ENCODE measurements at places on chromosomes 16 and 17.
A peak's percentile ranks its signal among the peaks of the same experiment; 100 is the strongest.

DNA sequence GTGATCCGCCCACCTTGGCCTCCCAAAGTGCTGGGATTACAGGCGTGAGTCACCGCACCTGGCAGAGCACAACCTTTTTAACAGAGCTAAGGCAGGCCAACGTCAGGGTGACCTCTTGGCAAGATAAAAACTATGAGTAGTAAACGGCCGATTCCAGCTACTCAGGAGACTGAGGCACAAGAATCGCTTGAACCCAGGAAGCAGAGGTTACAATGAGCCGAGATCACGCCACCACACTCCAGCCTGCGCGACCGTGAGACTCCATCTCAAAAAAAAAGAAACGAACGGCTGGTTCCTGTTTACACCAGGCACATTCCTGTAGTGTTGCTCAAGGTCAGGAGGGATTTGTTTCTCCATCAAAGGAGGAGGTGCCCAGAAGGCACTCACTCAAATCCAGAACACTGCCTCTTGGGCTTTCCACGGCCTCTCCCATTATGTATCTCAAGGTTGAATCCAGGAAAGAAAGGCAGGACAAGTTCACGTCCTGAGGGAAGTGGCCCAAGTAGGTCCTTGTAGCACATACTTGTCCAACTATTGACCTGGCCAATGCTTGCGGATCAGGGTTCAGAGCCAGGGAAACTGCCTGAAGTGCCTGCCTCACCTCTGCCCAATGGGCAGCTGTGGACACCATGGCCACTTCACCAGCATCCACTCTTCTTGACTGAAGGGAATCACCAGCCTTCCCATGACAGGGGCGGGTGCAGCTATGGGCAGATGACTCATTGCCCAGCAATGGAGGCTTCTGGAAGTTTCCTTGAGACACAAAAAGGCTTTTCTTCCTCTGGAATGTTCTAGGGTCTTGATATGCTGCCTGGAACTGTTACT is 13.5 kb downstream of the KNOP1 start:
- DNase-seq: no peak

GRCh38 chr17:71084219-71084618 is 914.9 kb downstream of the KCNJ2 start:
- DNase-seq: no peak

DNA sequence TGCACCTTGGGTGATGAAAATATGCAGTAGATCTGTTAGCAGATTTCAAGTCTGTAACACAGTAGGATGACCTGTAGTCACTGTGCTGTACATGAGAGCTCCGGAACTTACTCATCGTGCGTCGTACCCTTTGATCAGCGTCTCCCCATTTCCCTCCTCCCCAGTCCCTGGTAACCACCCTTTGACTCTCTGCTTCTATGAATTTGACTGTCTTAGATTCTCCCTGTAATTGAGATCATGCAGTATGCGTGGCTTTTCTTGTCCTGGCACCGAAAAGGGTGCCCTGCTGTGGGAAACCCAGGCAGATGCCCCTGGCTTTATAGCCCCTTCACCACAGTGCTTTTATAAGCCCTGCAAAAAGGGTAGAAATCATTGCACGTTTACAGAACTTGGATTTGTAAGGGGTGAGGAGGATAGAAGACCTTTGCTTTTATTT is 20.5 kb downstream of the CLEC16A start:
- peak; percentile 47 for DNase-seq

DNA sequence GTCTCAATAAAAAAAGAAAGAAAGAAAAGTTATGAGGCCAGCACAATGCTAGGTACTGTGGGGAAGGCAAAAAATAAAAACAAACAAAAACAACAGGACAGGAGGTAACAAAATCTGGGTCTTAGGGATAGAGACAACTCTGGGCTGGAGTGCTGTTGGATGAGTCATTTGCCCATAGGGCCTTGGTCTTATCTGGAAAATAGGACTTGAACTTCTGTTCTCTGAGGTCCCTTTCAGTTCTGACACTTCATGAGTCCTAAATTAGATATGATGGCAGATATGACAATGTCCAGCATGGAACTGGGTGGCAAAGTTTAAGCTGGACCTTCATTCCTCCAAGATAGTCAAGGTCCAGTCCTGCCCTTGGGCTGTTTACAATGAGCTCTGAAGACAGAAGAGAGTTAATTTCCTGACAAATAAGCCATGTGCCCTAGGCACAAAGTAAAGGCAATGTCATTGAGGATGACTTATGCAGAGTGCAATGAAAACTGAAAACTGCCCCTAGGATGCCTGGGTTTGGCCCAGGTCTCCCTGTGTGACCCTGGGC is 8.9 kb upstream of the HDAC5 start:
- no peak for DNase-seq

DNA sequence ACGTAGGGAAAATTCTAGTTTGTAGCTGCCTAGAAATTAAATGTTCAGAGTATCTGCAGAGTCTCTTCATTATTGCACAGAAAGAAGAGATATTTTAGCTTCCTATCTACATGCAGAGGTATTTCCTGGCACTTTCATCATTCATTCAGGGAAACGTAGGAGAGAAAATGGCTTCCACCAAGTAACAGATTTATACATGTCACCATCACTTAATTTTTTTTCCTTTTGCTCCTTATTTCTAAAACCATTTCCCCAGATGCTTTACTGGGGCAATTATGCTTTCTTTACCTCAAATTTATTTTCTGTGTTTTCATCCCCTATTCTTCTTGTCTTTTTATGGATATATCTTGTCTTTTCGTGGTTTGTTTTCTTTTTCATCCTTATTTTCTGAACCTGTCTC is 18.5 kb downstream of the ATP6V0A1 start:
- DNase-seq: no peak

DNA sequence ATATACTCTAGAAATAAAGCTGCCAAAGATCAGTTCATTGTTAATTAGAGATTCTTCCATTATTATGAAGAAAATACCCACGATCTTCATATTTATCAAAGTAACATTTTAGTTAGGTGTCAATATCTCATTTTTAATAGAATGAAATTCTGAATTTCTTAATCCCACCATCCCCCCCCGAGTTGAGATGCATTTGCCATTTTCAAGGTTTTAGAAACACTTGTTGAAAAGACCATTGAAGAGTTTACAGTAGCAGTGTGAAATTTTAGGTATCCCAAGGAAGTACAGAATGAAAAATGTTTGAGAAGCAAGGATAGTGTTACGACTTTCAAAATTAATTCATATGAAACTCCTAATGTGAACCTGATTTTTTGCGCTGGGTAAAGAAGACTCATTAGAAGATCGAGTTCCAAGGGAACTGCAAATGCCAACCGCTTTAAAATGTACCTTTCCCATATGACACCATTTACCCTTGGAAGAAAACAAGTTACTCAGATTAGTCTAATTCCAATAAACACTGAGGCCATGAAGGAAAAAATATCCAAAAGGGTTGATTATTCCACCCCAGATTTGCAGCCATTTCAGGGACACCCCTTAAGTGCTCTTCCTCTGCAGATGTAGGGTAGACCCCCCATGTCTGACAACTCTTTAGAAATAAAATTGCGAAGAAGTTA is 731 bp downstream of the IKZF3 start:
- no peak for DNase-seq

DNA sequence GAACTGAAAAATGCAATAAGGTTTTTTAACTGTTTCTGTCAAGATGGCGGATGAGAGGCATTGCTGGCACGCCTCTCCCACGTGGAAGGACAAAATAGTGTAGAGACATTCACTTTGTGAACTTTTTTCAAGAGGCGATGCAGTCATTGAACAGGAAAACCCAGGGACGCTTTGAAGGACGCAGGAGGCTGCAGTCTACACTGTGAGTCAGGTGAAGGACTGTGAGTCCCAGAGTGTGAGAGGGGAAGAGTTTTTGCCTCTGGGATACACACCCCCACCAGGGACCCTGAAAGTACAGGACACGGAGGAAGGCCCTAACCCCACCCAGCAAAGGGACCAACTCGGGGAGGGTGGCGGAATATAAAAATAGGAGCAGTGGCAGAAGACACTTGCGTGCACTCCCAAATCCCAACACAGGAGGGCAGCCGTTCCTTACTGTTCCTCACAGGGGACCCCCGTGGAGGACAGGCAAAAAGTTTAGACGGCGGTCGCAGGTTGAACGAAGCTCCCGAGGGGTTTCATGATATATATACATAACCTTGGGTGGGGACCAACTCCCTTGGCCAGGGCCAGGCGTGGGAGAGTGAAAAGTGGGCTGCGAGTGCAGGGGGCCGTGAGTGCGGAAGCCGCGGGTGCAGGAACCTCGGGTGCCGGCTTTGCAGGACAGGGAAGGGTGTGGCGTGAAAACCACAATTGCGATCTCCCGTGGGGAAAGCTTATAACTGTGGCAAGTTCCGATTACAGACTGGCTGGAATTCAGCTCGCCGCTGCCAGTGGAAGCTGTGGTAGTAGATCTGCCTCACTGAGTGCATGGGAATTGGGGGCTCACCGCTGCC is 82.0 kb upstream of the ALOX12 start:
- peak; percentile 76 for DNase-seq

DNA sequence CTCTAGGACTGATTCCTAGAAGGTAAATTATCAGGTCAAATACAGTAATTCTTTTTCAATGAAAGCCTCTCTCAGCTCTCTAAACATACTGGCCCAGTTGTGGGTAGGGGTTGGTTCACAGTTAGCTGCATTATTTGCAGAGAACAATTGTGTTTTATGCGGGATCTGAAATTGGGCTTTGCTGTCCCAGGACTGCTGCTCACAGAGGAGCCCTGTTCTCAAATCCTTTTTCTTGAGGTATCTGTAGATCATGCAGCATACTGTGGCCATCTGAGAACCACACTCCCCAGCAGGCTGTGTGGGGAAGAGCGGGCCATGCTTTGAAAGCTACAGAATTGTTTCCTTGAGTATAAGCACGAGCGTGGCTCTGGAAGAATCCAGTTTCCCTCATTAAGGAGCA is 17.5 kb downstream of the MTHFSD start:
- no peak for DNase-seq

DNA sequence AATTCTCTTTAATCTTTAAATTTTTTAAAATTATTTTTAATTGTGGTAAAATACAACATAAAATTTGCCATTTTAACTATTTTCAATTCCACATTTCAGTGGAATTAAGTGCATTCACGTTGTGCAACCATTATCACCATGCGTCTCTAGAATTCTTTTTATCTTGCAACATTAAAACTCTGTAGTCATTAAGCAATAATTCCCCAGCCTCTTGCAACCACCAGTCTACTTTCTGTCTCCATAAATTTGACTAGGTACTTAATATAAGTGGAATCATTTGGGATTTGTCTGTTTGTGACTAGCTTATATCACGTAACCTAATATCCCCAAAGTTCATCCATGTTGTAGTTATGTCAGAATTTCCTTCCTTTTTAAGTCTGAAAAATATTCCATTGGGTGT is 79.1 kb downstream of the TAOK1 start:
- no peak for DNase-seq

DNA sequence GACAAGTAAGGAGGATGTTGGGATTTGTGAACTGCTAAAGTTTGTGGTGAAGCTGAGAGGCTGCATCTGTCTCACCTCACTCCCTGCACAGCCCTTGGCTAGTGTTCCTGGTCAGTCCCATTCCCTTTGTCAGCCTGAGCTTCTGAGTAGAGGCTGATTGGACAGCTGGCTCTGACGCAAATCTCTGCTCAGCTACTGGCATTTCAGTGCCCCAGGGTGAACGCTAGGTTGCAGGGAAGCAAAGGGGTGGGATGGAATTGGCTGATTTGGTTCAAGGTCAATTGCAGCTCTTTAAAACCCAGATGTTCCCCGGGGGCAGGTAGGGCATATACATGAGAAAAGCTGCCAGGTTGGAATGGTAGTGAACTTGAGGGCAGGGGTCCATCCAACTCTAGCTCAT is 23.1 kb upstream of the CNOT1 start:
- no peak for DNase-seq

DNA sequence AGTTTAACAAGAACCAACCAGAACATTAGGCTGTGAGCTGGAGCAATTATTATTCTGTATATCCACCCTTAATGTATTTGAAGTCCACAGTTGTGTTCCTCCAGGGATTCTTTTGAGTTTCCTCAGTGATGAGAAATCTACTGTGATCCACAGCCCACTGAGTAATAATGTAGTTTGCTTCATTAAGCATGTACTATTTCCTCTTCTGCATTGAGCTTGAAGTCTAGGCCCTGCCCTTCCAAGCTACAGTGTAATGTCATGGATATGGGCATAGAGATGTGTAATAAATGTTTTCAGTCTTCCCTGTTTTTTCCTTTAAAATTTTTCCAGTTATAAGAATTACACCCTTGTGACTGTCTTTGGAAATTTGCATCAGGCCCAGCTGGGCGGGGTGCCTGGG is 36.4 kb upstream of the SLC12A3 start:
- DNase-seq: no peak

GRCh38 chr16:78985716-78986605 is 614.6 kb downstream of the MAF start:
- DNase-seq: no peak

DNA sequence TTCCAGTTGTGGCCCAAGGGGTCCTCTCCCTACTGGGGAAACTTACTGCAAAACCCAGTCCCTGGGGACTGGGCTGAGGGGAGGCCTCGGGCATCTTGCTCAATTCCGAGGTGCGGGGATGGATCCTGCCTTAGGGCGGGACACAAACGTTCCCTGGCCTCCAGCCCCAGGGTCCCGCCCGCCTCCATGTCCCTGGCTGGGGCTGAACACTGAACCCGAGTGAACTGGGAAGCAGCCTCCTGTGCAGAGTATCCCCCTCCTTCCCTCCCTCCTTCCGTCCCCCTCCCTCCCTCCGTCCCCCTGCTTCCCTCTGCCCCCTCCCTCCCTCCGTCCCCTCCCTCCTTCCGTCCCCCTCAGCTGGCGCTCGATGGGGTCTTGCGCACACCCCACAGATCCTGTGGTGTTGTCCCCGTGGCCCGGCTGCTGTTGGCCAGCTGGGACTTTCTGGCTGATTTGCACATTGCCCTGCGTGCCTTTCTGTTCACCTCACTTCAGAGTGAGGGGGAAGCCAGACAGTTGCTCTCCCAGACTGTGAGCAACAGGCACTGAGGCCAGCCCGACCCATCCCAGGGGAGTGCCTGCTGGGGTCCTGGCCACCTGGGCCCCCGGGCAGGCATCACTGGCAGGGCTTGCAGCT is 5.5 kb downstream of the TRAF7 start:
- no peak for DNase-seq

- DNase-seq: no peak
Observed at GRCh38 chr17:61662741-61663140, 71.7 kb upstream of the NACA2 start.

DNA sequence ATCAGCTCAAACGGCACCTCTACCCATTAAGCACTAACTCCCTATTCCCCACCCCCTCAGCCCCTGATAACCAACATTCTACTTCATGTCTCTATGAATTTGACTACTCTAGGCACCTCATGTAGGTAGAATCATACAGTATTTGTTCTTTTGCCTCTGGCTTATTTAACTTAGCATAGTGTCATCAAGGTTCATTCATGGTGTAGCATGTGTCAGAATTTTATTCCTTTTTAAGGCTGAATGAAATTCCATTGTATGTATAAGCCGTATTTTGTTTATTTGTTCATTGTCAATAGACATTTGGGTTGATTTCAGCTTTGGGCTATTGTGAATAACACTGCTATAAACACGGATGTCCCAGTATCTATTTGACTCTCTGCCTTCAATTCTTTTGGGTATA is 794.9 kb upstream of the SOX9 start:
- DNase-seq: no peak

GRCh38 chr16:68740628-68741346 is 3.7 kb downstream of the CDH1 start:
- DNase-seq: peak; percentile 2

Data from CD4-positive, alpha-beta T cell treated with Interferon alpha-2 for 1 hour (primary cell).